ENCODE measurements at places on chromosomes 11 and 22. TPM values are rescaled to one million over a fixed set of nuclear protein-coding genes. Genes with fewer than 3 reads are reported as not detected.

SART1 gene
- total RNA-seq, result 27.5 TPM

APOL1 gene
- total RNA-seq, result 5.2 TPM

HOATZ gene
- total RNA-seq, result not detected

- peak; percentile 57 for DNase-seq
- no peaks in the 10 kb centered on the region for H3K36me3 ChIP-seq
- peak within 1 kb of the TSS; percentile 83 for H3K27ac ChIP-seq
These were observed at the start of gene OSBP2 for GRCh38 chr22:30694640-30695350. Gene OSBP2 (plus strand): TSS chr22:30694874. CDS start chr22:30694910, 36 bp downstream.

PRR14L gene
- total RNA-seq, result 28.7 TPM

DNA sequence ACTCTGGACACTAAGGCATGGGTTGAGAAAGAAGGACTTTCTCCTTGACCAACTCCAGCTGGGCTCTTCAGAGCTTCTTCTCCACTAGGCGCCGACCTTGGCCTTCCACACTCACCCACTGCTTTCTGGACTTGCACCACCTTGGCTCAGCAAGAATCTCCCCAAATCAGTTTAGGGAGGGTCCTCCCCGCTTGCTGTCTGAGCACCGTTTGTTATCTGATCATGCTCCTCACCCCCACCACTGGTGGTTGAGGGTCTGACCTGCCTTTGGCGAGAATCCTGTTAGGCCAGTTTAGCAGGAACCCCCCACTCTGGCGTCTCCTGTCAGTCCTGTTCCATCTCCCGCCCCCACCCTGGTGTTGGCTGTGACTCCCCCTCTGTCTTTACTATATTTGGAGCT, 10.4 kb downstream of the APOL2 start:
- H3K27ac ChIP-seq, result no peak overlapping the region
- no peak for DNase-seq
- no peak overlapping the region for H3K4me3 ChIP-seq
- peaks cover 22% of the 10 kb centered on the region for H3K36me3 ChIP-seq

ACTN3 gene
- total RNA-seq, result not detected

GRCh38 chr11:78645226-78646202, 70.8 kb upstream of the NARS2 start:
- H3K4me3 ChIP-seq, result no peak overlapping the region
- DNase-seq, result peak; percentile 81
- H3K27me3 ChIP-seq, result no peaks in the 10 kb centered on the region
- no peak overlapping the region for H3K27ac ChIP-seq
- no peaks in the 10 kb centered on the region for H3K4me1 ChIP-seq

SMTNL1 gene
- not detected for total RNA-seq
